ENCODE measurements at places on chromosomes 5 and 9. TPM values are rescaled to one million over a fixed set of nuclear protein-coding genes. Genes with fewer than 3 reads are reported as not detected.
A peak's percentile ranks its signal among the peaks of the same experiment; 100 is the strongest.

SPINK4 gene
- total RNA-seq = not detected

MAMDC2 gene
- total RNA-seq = 18.5 TPM

GALT gene
- total RNA-seq = 48.9 TPM

C9orf153 gene
- 0.98 TPM for total RNA-seq

PLAC8L1 gene
- not detected for total RNA-seq

PAEP gene
- not detected for total RNA-seq

PCDHAC1 gene
- total RNA-seq = 0.71 TPM

SCGB3A2 gene
- 1.0 TPM for total RNA-seq

BNC2 gene
- 196 TPM for total RNA-seq

NMUR2 gene
- total RNA-seq = not detected

ZBTB43 gene
- total RNA-seq = 12.7 TPM

MORN5 gene
- total RNA-seq = not detected

MEIKIN gene
- not detected for total RNA-seq

CARD19 gene
- total RNA-seq = 36.6 TPM

ARHGEF39 gene
- not detected for total RNA-seq

CYLC2 gene
- not detected for total RNA-seq

GRCh38 chr9:27003426-27004077 lies 1.9 kb downstream of the LRRC19 start:
- DNase-seq = no peak

- DNase-seq = no peak
Observed at GRCh38 chr5:58462623-58463230, 2.8 kb upstream of the PLK2 start.

GRCh38 chr5:109604758-109605157 lies 85.0 kb upstream of the MAN2A1 start:
- no peak for DNase-seq

DNA sequence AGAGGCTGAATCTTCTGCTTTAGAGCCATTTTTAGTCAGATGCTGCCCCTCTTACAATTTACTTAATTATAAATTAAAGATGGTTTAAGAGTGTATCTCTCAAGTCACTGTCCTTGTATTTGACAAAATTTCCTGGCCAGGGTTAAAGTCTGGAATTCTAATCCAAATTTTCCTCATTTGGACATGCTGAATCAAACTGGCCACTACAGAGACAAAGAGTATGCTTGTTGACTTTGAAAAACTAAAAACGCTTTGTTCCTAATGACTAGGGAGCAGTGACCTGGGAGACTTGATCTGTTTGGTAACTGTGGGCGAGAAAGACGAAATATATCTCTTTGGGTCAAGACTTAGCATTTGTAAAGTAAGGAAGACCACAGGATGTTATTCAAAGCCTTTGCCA lies 303.2 kb downstream of the ZSWIM6 start:
- no peak for DNase-seq

- DNase-seq = peak; percentile 65
Observed at GRCh38 chr5:148924817-148925216, 98.4 kb downstream of the ADRB2 start.

GRCh38 chr5:74468421-74468820 lies 172.1 kb downstream of the ENC1 start:
- no peak for DNase-seq

DNA sequence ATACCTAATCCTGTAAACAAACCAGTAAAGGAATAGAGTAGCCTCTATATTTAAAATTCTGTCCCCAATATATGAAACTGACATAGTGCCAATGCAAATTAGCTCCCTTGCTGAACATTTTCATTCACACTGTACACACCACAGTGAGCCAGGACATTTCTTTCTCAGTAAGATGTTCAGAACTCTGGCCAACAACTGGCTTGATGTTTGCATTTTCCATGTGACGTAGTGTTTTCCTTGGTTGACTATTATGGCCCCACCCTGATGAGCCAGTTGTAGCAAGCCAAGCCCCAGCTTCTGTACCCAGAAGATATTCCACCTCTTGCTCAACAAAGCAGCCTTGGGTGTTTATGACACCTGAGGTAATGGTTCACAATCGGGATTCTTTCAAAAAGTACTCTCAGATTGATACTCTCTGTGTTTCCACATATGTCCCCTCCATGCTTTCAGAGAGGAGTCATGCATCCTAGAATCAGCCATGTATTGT lies 17.7 kb upstream of the ANXA1 start:
- no peak for DNase-seq

- no peak for DNase-seq
Observed at GRCh38 chr5:6819521-6819920, 106.3 kb downstream of the TENT4A start.

DNA sequence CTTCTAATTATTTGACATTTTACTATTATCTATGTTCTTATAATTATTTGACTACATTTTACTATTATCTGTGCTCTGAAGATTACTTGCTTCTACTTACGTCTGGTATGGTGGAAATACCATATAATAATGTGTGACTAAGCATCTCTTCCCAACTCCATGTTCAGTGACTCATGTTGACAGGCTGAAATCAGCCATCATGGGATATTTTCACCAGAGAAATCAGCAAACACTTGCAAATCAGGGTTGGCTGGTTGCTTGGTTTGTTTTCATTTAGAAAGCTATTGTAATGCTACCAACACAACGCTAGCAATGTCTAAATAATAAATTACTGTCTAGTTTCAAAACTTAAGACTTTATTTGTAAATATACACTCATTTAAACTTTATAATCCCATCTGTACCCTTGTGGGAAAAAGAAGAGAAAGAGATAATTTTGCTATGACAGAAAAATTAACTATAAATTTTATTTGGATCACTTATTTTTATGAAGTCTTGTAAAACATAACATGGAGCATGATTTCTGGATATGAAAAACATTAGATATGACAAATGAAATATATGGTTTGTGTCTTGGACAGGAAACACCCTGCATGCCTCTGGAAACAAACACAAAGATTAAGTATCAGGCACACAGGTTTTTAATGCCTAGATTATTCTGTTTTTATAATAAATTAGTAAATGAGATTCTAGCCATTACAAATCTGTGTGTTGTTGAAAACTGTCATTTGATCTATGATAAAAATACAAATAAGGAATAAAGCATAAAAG lies 337.6 kb downstream of the BNC2 start:
- no peak for DNase-seq

DNA sequence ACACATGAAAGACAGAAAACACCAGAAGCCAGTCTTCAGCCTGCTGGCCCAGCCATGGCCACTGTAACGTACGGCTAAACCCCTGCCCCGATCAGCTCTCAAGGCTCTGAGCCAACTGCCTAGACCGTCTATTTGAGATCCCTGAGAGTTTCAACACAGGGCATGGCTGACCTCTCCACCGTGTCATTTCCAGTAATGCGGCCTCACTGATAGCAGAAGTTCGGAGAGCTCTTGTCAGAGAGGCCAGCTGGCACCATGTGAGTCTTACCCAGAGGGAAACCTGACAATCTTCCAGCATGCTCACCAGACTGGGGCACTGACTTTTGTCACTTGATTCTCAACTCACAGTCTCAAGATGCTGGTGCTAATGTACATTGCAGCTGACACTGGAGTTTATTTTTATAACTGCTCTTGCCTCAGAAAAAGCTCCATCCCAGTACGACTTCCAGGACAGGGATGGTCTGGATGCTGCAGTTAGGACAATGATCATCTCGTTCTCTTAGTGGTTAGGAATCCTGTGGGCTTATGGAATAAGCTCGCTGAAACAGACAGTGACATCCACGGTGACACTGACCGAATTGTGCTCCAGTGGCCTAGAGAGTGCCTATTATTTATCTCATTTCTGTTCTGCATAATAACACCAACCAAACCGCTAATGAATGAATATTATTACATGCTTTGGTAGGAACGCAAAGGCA lies 372.7 kb downstream of the ICE1 start:
- DNase-seq = no peak

DNA sequence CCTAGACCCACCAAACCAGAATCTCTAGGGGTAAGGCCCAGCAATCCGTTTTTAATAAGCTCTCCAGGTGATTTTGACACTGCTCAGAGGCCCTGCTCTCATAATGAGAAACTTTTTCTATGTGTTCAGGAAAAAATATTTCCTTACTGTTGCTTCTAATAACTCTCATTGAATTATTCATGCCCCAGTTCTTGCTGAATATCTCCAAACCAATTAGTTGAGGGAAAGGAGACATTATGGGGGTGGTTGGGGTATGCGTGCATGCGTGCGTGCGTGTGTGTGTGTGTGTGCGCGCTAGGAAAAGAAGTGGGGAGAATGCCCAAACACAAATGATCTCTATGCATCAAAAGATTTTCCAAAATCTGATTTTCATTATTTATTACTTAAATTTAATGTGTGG lies 411.4 kb downstream of the PIK3R1 start:
- DNase-seq = no peak

DNA sequence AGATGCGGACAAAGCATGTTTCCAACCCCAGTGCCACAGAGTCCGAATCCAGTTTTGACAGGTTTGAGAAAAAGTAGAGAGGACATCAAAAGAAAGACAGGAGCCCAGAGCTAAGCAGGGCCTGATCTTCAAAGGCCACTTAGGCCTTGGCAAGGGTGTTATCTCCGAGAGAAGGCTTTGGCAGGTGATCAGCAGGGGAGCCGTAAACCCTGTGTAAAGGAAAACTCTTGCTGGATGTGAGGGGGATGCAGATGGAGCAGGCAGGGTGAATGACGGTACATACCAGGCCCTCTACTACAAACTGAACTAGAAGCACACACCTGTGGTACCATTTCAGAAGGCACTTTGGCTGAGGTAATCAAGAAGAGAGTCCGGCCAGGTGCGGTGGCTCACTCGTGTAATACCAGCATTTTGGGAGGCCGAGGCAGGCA lies 1.4 kb upstream of the HNRNPH1 start:
- DNase-seq = peak; percentile 54

DNA sequence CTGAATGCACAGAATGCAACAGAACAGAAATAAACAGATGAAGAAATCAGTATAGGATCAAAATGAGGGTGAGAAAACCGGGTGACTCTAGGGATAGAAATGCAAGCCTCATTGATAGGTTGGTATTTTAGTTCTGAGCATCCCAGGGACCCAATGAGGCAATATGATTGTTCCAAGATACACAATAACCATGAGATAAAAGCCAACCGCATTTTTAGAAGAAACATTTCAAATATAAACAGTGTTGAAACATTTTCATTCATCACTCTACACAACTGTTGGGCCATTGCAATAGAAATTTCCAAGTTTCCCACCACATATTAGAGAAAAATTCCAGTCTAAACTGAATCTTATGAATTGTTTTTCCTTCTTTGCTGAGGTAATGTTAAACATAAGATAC lies 452.3 kb upstream of the PTGER4 start:
- DNase-seq = no peak

DNA sequence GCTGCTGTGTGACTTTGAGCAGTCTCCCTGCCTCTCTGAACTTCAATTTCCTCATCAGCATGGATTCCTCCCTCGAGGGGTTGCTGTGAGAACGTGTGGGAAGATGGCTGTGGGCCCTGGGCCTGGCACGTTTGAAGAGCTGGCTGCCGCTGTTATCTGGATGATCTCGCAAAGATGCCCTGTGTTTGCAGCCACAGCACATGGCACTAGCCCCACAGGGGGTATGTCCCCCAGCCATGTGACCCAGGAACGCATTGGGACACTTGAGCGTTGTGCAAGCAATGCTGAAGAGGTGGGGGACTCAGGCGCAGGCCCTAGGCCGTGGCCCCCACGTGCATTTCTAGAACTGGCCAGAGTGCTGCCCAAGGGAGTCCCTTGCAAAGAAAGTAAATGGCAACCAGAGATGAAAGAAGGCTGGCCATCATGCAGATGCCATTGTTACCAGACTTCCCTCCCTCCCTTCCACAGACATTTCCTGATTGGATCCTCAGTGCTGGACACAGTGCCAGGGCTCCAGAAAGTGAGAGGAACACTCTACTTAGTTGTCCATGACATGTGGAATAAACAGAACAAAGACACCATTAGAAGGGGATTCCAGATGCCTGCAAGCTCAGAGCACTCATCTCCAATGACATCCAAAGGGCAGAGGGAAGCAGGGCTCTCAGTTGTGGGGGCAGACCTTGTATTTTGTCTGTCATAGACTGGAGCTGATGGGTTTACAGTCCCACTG lies 65.1 kb upstream of the NEURL1B start:
- no peak for DNase-seq

DNA sequence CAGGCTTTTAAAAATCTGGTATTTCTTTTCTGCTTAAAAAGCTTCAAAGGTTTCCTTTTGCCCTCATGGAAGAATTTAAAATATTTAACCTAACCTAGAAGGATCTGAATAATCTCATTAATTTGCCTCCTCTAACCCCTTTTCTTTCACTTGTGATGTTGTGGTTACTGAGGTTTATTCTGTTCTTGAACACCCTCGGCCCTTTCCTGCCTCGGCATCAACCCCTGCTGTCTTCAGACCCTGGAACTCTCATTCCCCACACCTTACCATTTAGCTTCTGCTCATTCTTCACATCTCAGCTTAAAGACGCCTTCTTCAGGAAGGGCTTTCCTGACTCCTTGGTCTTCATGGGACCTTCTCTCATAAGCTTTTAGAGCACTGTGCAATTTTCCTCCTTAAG lies 131.4 kb upstream of the MAN2A1 start:
- DNase-seq = no peak

DNA sequence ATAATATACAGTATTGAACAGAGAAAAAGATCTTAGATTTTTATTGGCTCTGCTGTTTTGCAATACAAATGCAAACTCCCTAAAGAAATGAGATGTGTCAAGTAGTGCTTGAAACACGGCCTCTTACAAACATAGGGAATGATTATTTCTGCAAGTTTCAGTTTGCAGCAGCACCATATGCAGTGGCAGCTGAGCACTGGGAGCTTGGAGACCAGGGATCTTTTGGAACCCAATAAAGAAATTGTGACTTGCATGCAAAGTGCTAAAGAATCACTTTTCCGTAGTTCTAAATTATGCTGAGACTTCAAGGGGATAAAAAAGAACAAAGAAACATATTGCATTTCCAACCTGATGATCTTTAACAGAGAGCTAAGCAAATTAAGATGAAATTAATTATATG lies 674.6 kb upstream of the ZNF608 start:
- no peak for DNase-seq

DNA sequence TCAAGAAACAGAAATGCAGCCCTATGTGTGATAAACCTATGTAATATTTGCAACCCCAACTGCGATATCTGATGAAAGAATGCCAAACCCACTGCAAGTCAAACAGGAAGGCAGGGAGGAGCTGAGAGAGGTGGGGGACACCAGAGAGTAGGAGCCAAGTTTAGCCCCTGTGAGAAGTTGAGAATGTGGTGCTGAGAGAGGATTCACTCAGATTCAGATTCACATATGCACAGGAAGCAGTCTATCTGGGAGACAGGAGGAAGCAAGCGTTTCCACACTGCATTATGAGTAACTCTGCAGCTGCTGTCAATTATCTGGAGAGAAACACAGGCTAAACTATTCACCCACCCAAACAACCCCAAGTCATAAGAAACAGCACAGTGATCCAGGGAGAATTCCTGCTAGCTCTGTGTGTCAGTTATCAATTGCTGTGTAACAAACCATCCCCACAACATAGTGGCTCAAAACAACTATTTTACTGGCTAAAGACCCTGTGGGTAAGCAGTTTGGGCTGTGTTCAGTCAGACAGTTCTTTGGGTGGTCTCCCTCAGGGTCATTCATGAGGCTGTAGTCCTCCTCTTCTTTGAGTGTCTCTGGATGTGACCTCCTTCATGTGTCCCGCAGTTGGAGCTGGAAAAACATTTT lies 161.9 kb upstream of the RAI14 start:
- no peak for DNase-seq

Data from sciatic nerve (tissue), 2 donors.